ENCODE measurements at places on chromosomes 12 and 14. TPM values are rescaled to one million over a fixed set of nuclear protein-coding genes. Genes with fewer than 3 reads are reported as not detected.

Gene SOCS4
- 35.6 TPM for total RNA-seq

Gene DAO
- not detected for total RNA-seq

Gene SRSF9
- 184 TPM for total RNA-seq

Gene PPM1H
- not detected for total RNA-seq

Gene OTOGL
- not detected for total RNA-seq

Gene KRT74
- total RNA-seq: not detected
